Stimulated activated CD4-positive, alpha-beta T cell treated with anti-CD3 and anti-CD28 coated beads, TNF-alpha, amount 100 ng/mL, for 1 hour (primary cell): ENCODE measurements at places on chromosomes 12 and 14.

- DNase-seq = no peak
These were observed 97.8 kb downstream of the SLC6A15 start for GRCh38 chr12:84814664-84815245.

DNA sequence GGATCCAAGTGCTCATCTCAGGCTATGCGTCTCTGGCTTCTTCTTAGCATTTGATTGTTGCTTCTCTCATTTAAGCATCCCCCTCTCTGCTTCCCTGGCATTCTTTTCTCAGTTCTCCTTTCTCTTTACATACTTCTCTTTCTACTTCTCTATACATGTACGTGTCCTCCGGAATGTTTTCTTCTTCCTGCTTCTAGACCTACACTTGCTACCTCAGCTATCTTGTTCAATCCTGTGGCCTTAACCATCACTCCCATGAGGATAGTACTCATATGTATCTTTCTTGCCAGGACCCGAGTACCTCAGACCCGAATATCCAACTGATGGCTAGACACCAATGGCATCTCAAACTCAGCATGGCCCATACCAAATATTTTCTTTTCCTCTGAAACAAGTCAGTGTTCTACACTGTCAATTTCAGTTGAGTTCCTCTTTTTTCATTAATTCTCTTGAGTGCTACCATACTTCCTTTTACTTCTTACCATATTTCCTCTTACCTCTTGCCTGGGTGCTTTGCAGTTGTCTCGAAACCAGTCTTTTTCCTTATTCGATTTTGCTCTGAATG lies 115.1 kb upstream of the SLC38A2 start:
- no peak for DNase-seq

- no peak for DNase-seq
These were observed 16.9 kb downstream of the ABCB9 start for GRCh38 chr12:122949405-122949804.

GRCh38 chr14:85416771-85417170 lies 113.2 kb upstream of the FLRT2 start:
- DNase-seq = no peak

DNA sequence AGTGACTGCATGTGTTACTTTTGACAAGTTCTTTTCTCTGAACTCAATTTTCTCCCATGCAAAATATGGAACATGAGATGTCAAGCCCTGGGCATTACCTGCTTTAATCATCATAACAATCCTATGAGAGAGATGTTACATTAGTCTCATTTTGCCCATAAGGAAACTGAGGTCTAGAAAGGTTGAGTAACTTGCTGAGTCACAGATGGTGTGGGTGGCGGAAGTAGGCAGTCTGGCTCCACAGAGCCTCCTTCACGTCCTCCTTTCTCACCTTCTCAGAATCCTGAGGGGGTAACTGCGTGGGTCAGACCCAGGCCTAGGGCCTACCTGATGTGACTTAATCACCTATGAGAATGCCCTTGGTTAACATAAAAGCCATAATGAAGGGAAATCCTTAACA lies 50.7 kb downstream of the TMTC1 start:
- DNase-seq = no peak

DNA sequence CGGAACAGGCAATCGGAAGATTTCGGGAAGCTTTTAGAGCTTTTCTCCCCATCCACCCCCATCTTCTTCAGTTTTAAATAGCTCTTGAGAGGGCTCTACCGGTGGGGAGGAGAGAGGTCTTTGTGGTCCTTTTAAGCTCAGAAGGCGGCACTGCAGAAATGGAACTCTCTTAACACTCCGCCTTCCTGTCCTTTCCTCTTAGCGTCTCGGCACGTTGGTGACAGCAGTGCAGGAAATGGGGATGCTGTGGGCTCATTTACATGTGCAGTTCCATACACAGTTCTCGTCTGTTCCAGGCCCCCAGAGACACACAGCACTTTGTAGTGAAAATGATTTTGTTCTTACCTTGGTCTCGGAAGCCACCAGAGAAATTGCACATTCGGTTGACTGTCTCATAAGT lies 50.4 kb upstream of the RIN3 start:
- no peak for DNase-seq

GRCh38 chr12:94286583-94287244 lies 138.3 kb downstream of the PLXNC1 start:
- no peak for DNase-seq

GRCh38 chr14:31479027-31479426 lies 8.8 kb downstream of the GPR33 start:
- DNase-seq = no peak

GRCh38 chr14:80078501-80078900 lies 132.8 kb downstream of the DIO2 start:
- no peak for DNase-seq

- no peak for DNase-seq
These were observed 1.5 kb downstream of the GSTZ1 start for GRCh38 chr14:77322250-77322902.

GRCh38 chr14:26217778-26218177 lies 380.1 kb downstream of the NOVA1 start:
- no peak for DNase-seq

DNA sequence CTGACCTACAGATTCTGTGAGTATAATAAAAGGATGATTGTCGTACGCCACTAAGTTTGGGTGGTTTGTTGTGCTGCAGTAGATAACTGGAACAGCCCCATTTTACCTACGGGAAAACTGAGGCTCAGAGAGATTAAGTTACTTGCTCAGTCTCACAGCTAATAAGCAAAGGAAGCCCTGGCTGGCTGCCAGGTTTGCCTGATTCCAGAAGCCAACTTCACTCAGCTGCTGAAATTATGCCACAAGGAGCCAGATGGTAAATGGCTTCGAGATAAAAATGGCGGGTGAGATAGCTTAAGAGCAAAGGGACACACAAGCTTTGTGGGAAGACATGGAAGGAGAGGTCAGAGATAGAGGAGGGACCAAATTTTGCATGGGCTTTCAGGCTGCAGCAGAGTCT lies 191.5 kb upstream of the NOS1 start:
- DNase-seq = no peak

DNA sequence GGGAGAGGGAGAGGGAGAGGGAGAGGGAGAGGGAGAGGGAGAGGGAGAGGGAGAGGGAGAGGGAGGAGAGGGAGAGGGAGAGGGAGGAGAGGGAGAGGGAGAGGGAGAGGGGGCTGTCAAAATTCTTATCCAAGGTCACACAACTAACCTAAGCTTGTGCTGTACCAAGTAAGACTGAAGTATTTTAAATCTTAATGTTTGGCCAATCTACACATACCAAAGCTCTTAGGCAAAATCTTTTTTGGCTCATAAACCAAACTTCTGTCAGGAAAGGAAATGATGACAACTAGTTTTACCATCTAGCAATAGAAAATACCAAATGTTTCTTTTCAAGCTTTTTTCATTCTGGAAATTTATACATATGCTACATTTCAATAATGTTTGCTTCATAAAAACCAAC lies 33.8 kb downstream of the CCDC38 start:
- no peak for DNase-seq

DNA sequence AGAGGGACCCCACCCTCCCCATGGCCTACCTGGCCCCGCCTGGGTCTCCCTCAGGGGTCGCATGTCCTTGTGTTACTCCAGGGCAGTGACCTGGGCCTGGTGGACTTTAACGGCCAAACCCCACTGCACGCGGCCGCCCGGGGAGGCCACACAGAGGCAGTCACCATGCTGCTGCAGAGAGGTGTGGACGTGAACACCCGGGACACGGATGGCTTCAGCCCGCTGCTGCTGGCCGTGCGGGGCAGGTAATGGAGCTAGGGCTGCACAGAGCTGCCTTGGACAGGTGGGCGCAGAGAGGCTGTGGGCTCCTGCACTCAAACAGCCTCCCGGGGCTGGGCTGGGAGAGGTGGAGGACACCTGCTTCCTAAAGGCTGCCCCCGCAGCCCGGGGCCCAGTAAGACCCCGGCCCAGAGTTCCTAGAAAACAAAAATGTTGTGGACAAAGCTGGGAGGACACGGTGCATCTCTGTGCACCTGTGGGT lies 21.6 kb downstream of the ASPG start:
- DNase-seq = no peak

- no peak for DNase-seq
These were observed 205.0 kb upstream of the CDKN3 start for GRCh38 chr14:54191846-54192245.

GRCh38 chr12:15536446-15536845 lies 214.1 kb downstream of the PTPRO start:
- DNase-seq = no peak

GRCh38 chr12:50988051-50988450 lies 35.7 kb downstream of the HIGD1C start:
- DNase-seq = no peak

GRCh38 chr14:37587881-37588666 lies 7.0 kb downstream of the FOXA1 start:
- no peak for DNase-seq

DNA sequence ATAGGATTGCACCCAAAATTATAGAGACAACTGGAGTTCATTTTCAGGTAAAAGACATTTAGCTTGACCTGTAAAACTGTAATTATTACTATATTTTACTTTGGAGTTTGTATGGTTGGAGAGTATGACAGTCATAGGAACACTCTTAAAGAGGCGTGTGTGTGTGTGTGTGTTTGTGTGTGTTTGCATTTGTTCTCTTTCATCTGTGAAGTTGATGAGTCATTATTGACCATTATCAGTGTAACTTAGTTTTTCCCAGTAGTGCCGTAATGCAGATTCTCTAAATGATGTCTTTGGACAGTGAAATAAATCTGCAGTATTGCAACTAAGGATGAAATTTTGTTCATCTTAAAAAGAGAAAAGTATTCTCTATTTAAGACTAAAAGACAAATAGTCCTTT lies 13.0 kb downstream of the WASHC4 start:
- no peak for DNase-seq

- DNase-seq = no peak
These were observed 217.7 kb downstream of the NUAK1 start for GRCh38 chr12:105921055-105921454.

DNA sequence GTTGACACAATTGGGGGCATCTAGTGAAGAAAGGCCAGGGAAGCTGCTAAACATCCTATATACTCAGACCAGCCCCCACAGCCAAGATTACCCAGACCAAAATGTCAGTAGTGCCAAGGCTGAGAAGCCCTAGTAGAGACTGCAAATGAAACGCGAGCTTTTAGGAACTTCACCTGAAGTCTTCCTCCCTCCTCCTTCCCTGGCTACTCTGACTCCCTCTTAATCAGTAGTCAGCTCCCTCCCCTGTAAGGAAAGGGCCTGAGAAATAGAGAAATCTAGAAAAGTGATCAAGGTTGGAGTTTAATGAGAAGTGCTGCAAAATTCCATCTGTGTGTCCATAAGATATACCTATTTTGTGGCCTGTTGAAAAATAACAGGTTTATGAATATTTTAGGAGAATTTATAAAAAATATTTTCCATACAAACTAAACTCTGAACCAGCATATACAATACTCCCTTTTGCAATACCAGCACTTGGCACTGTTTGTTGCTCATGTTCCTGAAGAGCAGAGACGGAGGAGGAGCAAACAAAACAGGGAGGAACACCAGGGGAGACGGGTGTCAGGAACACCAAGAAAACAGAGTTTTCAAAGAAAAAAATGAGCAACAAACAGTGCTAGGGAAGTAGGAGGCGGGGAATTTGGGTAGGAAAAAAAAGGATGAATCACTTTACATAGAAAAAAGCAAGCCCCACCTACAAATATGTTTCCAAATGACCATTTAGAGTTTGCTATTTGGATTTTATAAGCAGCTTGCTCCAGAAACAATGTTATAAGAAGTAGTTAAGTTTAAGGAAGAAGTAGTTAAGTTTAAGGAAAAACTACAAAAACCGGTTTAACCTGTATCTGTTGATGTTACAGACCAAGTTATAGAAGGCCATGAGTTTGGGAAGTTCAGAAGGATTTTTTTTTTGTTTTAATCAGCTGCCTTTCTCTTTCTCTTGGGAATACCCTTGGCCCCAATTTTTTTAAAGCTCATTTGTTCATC lies 282.1 kb upstream of the GRIP1 start:
- DNase-seq = no peak

GRCh38 chr14:90460136-90460535 lies 63.3 kb downstream of the CALM1 start:
- DNase-seq = no peak

- no peak for DNase-seq
These were observed 50.1 kb downstream of the KIAA0586 start for GRCh38 chr14:58477653-58478052.

DNA sequence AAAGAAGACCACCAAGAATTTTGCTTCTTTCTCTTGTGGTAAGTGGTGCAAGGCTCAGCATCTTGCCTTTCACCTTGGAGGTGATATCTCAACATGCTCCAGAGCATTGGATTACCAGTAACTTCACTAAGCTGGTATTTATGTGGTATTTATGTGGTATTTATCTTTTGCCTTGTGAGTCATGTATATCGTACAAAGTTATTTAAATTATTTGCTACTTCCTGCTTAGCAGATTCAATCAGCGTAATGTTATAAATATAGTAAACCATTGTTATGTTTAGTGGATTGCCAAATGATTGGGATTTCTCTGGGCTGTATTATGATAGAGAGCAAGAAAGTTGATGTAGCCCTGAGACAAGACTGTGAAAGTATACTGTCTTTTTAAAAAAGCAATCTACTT lies 366.4 kb downstream of the IPO8 start:
- no peak for DNase-seq

- no peak for DNase-seq
These were observed 14.1 kb upstream of the TMEM263 start for GRCh38 chr12:106941481-106942156.

- DNase-seq = no peak
These were observed 504 bp downstream of the WNT5B start for GRCh38 chr12:1629338-1630132.

DNA sequence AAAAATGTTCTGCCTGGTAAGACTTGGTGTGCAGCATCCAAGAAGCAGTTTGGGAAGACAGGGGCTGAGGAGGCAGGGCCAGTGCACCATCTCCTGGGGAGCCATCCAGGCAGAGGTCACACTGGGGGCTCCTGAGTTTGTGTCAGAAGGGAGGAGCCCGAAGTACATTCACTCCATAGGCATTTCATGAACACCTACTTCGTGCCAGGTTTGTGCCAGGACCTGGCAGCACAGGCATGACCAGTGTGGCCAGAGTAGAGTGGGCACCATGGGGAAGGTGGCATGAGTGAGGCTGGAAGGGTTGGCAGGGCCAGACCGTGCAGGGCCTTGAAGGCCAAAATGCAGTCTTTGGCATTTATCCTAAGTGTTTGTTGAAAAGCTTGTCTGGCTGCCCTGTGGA lies 86.5 kb upstream of the RIN3 start:
- no peak for DNase-seq

DNA sequence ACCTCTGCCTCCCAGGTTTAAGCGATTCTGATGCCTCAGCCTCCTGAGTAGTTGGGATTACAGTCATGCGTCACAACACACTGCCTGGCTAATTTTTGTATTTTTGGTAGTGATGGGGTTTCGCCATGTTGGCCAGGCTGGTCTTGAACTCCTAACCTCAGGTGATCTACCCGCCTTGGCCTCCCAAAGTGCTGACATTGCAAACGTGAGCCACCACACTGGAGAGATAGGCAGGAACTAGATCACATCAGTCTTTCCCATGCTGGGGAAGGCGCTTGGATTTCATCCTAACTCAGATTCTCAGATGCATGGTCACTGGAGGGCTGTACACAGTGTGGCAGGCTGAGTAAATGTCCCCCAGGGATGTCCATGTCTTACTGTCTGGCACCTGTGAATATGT lies 18.0 kb upstream of the ORAI1 start:
- DNase-seq = no peak
